ENCODE measurements at places on chromosomes 2 and 18.
A peak's percentile ranks its signal among the peaks of the same experiment; 100 is the strongest.

- no peak for DNase-seq
These were observed 497.2 kb upstream of the SYT4 start for GRCh38 chr18:43774497-43774896.

GRCh38 chr2:61887717-61888266, 664 bp downstream of the CCT4 start:
- DNase-seq, result peak; percentile 38

DNA sequence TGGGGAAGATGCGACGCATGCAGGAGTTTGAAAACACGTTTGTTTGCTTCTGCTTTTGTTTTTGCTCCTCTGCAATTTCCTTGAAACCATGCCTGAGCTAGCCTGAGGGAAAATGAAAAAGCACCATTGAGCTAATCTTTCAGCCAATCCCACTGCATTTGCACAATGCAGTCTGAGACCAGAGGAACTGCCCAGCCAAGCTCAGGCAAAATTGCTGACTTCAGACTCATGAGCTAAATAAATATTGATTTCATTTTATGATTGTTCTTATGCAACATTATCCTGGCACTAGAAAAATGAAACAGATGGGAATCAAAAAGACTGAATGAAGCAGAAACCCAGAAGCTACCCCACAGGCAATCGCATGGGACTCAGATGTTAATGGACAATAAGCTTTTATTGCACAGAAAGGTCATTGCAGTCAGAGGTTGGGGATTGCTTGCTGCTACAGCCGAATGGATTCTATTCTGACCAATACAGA, 37.0 kb downstream of the TPRKB start:
- DNase-seq, result peak; percentile 6

DNA sequence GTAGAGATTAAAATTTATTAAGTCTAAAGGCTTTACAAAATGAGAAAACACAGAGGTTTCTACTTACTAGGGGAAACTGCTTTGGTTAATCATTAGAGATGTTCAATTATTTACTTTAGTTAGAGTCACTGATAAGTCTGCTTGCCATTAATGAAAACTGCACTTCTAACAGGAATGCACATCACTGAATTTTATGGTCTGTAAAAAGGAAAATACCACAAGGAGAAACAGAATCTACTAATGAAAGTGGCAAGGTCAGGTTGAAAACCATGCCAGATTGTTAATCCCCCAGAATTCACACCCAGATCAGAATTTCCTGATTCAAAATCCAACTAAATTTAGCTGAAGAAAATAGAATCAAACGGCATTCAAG, 90.5 kb upstream of the GRB14 start:
- no peak for DNase-seq
